CD4-positive, alpha-beta T cell treated with Interleukin-2 at 100 ng/mL for 4 hours (primary cell): ENCODE measurements at places on chromosomes 5 and 9.

DNA sequence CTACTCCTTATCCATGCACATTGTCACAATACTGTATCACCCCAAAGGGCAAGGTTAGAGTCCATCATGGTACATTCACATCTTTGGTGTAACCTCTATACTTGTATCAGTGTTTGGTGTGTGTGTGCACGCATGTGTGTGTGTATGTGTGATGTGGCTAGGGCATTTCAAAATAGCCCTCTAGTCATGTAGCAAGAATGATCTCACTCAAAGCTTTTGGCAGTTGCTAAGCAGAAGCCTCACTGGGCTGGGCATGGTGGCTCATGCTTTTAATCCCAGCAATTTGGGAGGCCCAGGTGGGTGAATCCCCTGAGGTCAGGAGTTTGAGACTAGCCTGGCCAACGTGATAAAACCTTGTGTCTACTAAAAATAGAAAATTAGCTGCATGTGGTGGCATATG is 245.3 kb downstream of the ADGRV1 start:
- no peak for DNase-seq

- DNase-seq, result no peak
Observed at GRCh38 chr5:87383216-87383615, 29.5 kb downstream of the CCNH start.

DNA sequence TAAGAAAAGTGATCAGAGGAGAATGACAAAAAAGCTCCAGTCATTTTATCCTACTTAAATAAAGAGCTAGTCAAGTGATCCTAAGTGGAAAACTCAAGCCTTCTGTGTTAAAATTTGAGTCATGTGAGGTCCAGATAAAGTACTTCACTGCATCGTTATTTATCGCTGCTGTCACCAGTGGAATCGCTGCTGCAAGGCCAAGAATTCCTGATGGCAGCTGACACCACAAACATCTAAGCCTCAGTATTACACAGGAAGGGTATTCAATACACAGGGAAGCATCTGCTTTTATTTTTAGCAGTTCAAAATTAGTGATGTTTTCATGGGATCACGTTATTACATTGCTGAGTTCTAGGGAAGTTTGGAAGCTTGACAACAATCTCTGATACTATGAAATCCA is 190.3 kb downstream of the GOLPH3 start:
- no peak for DNase-seq

- DNase-seq, result no peak
Observed at GRCh38 chr5:14781106-14781505, 90.5 kb downstream of the ANKH start.

GRCh38 chr5:32711681-32712480 is 760 bp downstream of the NPR3 start:
- no peak for DNase-seq

DNA sequence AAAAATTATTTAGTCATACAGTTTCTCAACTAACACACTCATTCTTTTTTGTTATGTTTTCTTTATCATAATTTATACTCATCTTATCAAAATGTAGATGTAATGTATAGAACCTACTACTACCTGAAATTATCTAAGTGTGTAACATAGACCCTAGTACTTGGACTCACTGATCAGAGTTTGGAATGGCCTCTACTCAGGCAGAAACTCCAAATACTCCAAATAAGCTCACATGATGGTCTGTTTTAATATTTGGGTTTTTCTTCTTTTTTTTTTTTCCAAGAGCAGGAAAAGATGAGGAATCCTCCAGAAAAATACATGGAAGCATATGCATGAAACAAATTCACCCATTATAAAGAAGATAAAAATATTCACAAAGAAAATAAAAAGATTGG is 126.3 kb downstream of the PDE4D start:
- DNase-seq, result no peak

DNA sequence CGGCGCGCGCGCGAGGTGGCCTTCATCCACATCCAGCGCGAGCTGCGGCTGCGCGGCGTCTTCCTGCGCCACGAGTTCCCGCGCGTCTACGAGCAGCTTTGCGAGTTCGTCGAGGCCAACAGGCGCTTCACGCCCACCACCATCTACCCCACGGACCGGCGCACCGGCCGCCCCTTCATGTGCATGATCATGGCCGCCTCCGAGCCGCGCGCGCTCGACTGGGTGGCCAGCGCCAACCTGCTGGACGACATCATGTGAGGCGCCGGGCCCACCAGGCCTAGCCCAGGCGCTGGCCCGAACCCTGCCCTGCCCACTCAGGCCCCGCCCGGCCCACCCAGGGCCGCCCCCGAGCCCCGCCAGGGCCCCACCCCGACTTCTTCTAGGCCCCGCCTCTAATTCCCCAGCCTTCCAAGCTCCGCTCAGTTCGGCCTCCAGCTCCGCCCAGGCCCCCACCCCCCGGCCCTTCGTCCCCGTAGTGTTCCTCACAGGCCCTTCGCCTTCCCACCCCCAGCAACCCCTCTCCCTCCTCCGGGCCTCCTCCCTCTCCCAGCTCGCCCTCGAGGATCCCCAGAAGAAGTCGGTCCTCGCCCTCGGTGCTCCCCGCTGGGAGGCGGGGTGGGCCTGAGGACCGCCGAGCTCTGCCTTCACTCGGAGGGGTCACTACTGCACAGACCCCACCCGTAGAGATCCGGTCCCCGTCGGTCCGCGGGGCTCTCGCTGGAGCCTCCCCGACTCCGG is 2.0 kb upstream of the PHPT1 start:
- no peak for DNase-seq

DNA sequence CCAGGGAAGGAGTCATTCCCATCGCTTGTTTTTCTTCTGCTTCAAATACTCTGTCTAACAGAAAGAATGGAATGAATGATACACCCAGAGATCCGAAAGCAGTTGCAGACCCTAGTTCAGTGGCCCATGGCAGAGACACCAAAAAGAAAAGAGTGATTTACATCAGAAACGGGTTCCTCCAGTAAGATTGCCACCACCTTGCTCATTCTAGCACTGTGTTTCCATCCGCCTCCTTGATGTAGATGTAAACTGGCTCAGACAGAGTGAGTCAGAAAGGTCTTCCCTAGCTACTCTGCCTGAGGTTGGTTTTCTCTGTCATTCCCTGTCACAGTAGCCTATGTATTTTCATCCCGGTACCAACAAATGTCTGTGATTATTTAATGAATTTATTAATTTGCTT is 15.9 kb upstream of the CLINT1 start:
- no peak for DNase-seq

- no peak for DNase-seq
Observed at GRCh38 chr9:137355761-137356365, 53.8 kb upstream of the NRARP start.

DNA sequence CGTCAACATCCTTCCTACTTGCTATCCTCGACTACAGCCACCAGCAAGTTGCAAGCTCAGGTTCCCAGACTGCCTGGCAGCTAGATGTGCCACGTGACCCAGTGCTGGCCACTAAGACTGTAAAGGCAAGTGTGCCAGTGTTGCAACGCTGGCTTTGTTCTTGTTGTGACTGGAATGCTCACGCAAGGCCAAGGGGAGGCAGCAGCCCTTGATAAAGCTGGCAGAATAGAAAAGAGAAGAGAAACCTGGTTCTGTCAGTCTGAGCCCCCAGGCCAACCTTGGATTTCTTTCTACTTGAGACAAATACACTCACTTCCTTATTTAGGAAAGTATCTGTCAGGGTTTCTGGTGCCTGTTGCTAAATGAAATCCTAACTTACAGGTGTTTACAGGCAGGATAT is 113.0 kb downstream of the KLHL3 start:
- DNase-seq, result no peak
